ENCODE measurements at places on chromosomes 16 and 17.

DNA sequence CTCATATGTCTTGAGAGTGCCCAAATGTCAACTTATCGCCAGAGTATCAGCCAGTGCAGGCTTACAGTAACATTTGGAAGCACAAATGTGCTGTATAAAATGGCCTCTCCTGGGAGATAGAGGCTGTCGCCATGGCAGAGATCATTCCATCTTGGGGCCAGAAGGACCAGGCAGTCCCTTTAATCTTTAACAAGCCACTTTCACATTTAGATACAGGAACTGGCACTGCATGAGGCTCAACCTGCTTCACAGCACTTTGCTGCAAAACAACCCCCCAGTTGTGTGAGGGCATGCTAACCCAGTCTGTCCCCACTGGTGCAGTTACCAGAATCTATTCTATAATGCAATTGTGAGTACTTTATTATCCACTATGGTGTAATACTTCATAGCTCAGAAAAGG is 4.7 kb upstream of the RFFL start:
- DNase-seq, result no peak

DNA sequence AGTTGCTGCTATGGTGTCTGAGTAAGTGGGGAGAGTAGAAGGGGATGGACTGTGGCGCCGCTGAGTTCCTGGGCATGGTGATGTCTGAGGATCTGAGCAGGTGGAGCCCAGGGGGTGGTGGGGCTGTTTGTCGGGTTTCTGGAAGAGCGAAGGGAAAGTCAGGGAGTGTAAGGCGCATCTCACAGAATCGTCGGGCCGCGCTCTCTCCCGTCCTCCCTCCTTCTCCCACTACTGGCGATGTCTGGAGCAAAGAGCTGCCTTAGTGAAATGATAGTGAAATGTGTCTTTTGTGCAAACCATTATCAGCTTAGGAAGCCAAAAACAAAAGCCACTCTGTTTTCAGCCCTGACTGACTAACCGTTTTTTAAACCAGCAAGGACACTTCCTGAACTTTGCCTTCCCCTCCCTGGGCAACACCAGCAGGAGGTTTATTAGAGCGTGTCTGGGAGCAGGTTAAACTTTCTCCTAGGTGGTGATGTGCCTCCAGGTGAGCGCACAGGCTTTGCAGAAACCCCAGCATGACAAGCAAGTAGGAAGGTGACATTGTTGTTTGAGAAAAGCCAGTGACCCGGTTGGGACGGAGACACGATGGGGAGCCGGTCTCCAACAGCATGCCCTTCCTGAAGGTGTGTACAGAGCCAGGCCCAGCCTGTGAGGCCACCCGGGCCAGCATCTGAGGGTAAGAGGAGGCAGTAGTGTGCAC is 49.1 kb downstream of the RAB11FIP3 start:
- no peak for DNase-seq

DNA sequence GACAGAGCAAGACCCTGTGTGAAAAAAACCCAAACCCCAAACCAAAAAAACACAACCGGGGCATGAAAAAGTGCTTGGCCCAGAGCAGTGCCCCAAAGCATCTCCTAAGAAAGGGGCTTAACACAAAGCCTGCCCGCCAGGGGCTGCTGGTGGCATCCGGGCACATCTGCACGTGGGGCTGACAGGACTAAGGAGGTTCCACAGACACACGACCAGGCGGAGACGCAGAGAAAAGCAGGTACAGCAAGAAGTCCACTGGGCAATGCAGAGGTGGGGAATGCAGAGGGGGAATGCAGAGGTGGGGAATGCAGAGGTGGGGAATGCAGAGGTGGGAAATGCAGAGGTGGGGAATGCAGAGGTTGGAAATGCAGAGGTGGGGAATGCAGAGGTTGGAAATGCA is 109.2 kb downstream of the ZNF778 start:
- DNase-seq, result no peak

- no peak for DNase-seq
Observed at GRCh38 chr17:57714665-57715180, 30.4 kb downstream of the CCDC182 start.

DNA sequence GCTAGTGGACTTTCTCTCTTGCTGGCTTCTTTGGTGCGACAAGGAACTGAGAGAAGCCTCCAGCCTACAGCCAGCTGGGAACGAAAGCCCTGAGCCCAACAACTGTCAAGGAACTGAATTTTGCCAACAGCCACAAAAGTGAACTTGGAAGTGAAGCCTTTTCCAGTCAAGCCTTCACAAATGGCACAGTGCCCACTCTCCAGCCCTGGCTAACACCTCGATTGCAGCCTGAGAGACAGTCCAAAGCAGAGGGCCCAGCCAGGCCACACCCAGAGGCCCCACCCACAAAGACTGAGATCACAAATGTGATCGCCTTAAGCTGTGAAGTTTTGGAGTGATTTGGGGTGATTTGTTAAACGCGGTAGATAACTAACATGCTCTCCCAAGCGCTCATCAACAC is 244.6 kb upstream of the SDK2 start:
- DNase-seq, result no peak
